Activated T-cell treated with anti-CD3 and anti-CD28 coated beads for 24 hours (primary cell): ENCODE measurements at places on chromosomes 2 and 18.

DNA sequence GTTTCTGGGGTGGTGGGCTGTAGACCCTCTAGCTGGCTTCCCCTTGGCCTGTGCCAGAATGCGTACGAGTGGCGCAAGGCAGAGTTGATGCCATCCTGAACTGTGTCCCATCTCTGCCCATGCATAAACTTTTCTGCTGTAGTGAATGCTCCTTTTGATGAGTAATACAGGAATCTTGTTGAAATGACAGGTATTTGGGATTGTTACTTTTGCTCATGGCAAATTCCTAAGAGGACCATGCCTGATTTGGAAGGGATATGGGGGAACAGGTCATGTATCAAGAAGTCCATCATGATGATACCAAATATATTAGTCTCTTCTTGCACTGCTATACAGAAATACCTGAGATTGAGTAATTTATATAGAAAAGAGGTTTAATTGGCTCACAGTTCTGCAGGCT, 648.0 kb downstream of the SLC4A3 start:
- no peak for DNase-seq

DNA sequence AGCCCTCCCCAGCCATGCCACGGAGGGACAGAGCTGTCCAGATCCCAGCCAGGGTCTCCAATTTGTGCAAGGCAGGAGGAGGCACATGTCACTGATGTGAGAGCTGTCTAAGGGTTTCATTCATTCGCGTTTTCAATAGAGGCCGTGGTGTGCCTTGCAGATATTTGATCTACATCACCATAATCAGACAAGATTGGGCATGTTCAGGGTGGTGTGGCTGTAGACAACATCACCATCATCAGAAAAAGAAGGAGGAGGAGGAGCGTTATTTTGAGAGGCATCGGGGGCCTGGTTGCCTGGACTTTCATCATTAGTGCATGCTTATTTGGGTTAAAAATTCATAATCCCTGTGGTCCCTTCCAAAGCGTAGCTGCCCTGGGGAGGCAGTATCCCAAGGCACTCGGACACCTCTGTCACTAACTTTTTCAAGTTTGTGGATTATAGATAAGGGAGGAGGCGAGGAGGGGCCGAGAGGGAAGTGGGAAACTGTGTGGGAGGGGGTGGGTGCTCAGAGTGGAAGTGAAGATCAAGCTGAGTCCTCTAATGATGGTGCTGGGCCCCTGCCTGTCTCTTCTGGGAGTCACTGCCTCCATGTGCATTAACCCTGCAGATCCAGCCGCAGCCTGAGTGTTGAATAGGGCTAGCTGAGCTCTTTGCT, 194.1 kb downstream of the CTIF start:
- DNase-seq: no peak

DNA sequence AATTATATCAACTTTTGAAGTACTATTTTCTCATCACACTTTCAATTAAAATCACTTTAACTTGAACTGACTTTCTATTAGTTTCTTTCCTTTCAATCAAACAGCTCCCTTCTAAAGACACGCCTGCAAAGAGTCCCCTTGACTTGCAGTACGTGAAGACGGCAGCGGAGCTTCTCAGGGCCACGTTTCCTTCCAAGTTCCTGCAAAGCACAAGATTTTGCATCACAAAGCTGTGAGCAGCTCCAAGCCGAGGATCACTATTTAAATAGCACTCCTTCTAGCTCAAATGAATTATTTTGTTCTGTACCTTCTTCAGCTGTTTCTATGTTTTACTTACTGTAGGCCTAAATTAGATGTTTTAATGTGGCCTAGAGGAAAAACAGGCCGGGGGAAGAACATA, 30.8 kb downstream of the SH3YL1 start:
- DNase-seq: no peak

DNA sequence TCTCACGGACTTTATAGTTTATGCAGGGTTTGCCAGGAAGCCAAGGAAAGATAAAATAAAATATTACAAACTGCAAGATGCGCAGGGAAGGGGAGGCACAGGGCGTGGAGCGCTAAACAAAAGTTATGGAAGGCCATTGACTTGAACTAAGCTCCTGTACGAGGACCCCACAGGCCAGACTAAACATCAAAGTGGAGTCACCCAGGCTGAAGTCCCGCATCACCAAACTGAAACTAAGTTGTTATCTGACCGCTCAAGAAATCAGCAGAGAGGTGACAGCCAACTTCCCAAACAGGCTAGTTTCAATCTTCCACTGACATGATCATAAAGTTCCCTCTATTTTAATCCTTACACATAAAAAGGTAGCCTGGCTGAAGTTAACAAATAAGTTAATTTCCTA, 90.5 kb upstream of the YWHAQ start:
- no peak for DNase-seq

- DNase-seq: no peak
These were observed 33.1 kb downstream of the RAMP1 start for GRCh38 chr2:237892478-237892877.

DNA sequence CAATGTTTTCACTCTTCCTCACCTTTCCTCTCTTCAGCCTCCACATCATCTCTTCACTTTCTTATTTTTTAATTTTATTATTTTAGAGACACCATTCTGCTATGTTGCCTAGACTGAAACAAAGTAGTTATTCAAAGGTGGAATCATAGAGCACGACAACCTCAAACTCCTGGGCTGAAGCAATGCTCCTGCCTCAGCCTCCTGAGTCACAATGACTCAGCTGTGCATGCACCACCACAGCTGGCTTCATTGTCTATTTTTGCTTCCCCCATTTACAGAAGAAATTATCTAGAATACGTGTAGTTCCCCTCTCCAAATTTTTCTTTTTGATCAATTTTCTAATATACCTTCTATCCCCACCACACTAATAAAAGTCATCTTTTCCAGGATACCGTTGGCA, 911.5 kb upstream of the SOX11 start:
- DNase-seq: no peak

- no peak for DNase-seq
These were observed 3.7 kb upstream of the METAP1D start for GRCh38 chr2:171996021-171996420.

DNA sequence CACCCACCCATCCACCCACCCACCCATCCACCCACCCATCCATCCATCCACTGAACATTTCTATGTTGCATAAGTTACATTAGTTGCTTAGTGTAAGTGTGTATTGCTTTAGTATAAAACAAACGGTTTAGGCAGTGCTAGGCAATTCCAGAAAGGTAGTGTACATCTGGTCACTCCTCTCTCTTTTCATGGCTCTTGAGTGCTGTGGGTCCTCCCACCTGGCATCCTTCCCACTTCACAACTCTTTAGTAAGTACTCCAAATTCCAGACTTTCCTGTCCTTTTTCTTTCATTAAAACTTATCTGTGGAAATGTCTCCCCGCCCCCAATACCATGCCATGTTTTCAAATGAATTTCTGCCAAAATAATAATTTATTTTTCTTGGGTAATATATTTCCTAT, 122.5 kb downstream of the PLEKHM3 start:
- DNase-seq: no peak

DNA sequence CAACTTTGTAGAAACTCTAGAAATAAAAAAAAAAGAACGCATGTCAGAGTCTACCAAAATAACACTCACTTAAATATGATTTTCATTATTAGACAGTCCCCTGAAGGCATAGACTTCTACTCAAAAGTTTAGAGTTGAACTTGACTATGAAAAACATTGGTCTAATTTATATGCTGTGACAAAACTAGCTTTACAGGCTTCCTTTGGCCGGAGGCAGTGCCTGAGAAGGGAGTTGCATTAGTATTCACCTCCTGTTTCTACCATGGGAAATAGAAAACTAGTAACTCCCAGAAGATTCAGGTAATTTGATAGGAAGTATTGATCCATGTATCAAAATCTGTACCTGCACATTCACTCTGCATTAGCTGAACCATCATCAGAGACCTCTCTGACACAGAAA, 163.4 kb upstream of the NOSTRIN start:
- no peak for DNase-seq

GRCh38 chr2:56753182-56753581, 569.4 kb downstream of the CCDC85A start:
- no peak for DNase-seq
